ENCODE measurements at places on chromosomes 6 and 20. TPM values are rescaled to one million over a fixed set of nuclear protein-coding genes. Genes with fewer than 3 reads are reported as not detected.

The GHRH gene
- total RNA-seq, result not detected

The SIRPB2 gene
- 0.24 TPM for total RNA-seq

The HCK gene
- 0.13 TPM for total RNA-seq

DNA sequence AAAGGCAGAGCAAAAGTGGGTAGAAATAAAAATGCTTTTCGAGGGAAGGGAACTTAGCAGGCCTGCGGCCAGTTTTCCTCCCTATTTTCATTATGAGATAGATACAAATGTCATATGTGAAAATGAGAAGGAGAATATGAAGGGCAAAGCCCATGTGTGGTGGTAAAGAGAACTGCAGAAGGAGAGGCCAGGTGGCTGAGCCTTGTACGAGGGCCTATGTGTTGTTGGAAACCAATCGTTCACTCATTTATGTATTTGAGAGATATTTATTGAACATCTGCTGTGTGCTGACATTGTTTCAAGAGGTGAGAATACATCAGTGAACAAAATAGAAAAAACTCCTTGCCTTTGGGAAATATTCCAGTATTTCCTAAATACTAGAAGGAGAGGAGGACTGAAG is 147.7 kb downstream of the SH3BGRL2 start:
- ATAC-seq, result no peak

DNA sequence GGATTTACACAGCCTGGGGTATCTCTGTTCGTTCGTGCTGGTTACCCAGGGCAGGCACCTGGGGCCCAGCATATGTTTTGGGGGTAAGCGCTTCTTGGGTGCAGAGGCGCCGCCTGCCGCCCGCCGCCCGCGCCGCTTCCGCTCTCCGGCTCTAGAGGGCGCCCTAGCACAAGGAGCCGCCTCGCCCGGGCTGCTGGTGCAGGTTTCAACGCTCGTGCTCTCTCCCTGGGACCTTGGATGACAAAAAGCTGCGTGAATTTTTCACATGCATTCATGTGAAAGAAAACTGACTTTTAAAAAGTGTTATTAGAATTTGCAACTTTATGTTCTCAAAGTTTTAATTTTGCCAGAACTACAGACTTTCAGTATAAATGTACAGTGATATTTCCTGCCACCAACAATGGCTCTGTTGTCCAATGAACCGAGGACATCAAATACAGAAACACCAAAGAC is 32.5 kb downstream of the PRR18 start:
- ATAC-seq, result peak; percentile 80
